Right atrium auricular region (tissue), 2 donors: ENCODE measurements at places on chromosomes 7 and 10.

DNA sequence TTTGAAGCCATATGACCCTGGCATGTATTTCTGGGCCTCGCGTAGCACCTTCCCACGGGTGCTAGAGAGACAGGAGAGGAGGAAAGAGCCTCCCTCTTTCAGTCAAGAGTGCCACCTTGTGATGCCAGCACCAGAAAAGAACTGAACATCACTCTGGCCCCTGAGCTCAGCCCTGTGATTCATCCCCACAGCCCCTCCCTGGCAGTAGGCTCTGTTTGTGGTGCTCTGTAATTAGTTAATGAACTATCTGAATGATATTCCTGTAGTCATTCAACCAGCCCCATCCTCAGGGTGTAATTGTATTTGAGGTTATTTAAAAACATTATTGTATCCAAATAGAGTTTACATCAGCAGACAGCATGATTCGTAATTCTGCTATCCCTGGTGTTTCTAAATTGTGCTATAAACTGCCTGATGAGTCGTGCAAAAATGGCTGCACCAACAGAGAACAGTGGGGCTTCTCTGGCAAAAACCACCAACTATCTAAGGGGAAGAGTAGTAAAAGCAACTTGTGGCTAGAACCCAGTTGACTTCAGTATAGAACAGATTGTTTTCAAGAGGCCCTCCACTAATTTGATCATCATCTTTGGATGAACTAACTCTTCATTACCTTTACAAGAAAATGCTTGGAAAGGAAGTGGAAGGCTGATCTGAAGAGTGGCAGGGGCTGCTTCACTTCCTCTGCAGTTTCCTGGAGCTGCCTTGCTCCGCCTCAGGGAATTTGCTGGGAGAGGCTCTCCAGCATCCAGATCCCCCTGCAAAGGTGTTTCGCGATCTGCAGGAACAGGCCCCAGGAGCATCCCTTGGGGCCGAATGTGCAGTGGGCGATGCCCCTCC lies 23.7 kb upstream of the TIAL1 start:
- DNase-seq = no peak

- DNase-seq = peak; percentile 23
Observed at GRCh38 chr10:130621231-130621775, 485.1 kb downstream of the GLRX3 start.

- DNase-seq = no peak
Observed at GRCh38 chr7:73526896-73527821, 5.1 kb upstream of the BAZ1B start.

- DNase-seq = no peak
Observed at GRCh38 chr7:30412782-30413504, 65.6 kb downstream of the NOD1 start.

GRCh38 chr7:28008911-28009310 lies 171.7 kb downstream of the JAZF1 start:
- no peak for DNase-seq

DNA sequence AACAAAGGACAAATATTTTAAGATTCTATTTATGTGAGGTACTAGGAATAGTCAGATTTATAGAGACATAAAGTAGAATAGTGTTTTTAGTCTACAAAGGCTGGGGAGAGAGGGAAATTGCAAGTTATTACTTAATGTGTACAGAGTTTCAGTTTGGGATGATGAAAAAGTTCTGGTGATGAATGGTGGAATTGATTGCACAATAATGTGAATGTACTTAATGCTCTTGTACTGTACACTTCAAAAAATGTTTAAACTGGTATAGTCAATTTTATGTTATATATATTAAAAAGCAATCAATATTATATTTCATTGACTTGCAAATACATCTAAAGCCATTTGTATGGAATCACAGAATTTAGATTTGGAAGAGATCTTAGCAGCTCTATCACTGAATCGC lies 213.4 kb downstream of the PPP1R3A start:
- DNase-seq = no peak

- no peak for DNase-seq
Observed at GRCh38 chr7:141348728-141349127, 202.5 kb upstream of the AGK start.

- no peak for DNase-seq
Observed at GRCh38 chr10:27826369-27826768, 80.8 kb upstream of the MKX start.

GRCh38 chr10:86918022-86918471 lies 39.4 kb downstream of the MMRN2 start:
- no peak for DNase-seq

- no peak for DNase-seq
Observed at GRCh38 chr7:69800495-69800894, 202.2 kb downstream of the AUTS2 start.

DNA sequence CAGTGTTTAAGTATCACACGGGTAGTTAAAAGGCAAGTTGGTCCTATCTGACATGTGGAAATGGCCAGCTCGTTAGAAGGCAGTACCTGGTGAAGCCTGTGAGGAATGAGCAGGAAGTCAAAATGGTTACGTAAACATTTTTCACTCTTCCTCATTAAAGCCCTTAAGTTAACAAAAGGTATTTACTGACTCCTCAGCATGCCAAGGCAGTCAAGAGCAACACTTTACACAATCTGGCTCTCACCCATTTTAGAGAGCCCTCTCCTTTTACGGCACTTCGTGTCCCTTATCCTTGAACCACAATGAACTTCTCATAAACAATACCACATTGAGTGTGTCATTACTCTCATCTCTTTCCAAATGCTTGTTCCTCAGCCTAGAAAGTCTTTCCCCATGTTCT lies 11.0 kb upstream of the RSBN1L start:
- DNase-seq = no peak

GRCh38 chr10:131657318-131657984 lies 243.4 kb upstream of the PPP2R2D start:
- DNase-seq = no peak

DNA sequence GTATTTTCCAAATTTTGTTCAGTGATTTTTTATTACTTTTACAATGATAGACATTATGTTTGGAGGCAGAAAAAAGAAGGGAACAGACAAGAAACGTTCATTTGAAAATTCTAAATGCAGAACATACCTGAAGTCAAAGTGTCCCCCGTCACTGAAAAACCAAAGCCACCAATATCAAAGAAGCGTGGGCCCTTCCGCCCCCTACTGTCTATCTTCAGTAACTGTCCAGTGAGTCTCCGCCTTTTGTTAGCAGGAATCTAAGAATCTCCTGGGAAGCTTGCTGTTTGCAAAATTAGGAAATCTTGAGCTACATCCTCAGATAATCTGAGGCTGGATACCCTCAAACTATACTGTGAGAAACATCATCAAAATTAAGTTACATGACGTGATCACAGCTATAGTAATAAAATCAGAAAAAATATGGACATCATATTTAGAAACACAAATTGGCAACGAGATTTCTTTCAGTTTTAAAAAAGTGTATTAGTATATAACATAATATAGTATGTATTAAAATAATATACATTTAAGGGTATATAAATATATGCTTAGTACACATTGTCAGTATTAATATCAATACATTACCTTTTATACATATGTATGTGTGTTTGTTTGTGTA lies 169.3 kb upstream of the AKR1E2 start:
- DNase-seq = peak; percentile 79

DNA sequence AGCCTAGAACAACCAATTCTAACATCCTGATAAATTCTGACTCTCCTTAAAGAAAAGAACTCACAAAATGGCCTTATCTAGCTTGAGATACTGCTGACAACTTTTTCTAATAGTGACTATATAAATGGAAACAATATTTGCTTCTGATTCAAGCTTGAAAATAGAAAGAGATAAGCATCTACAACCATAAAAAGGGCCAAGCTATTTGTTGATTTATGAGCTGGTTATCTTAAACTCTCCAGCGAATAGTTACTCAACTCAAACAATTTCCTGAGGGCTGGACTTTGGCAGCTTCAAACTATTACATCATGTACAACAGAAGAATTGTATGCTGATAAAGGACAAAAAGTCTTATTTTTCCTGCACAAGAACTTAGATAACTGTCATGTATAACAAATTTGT lies 4.6 kb downstream of the USP54 start:
- DNase-seq = no peak

- no peak for DNase-seq
Observed at GRCh38 chr10:71623098-71623985, 96.2 kb downstream of the C10orf105 start.

GRCh38 chr7:8260871-8261694 lies 884 bp downstream of the ICA1 start:
- DNase-seq = peak; percentile 65

DNA sequence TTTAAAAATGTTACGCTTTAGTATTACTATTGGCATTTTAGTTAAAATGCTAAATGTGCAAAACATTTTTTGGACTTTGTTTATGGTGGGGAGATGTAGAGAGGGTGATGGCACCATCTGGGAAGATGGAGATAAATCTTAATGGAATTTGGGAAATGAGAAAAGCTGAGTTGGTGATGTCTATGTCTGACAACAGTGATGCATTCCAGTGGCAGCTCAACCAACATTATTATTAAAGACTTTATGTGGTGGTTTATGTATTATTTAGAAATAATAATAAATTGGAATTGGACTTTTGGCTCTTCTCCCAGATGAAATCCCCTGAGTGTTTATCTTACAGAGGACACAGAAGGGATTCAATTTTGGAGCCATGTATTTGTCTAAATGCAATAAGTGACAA lies 77.6 kb downstream of the SEC23IP start:
- DNase-seq = no peak

DNA sequence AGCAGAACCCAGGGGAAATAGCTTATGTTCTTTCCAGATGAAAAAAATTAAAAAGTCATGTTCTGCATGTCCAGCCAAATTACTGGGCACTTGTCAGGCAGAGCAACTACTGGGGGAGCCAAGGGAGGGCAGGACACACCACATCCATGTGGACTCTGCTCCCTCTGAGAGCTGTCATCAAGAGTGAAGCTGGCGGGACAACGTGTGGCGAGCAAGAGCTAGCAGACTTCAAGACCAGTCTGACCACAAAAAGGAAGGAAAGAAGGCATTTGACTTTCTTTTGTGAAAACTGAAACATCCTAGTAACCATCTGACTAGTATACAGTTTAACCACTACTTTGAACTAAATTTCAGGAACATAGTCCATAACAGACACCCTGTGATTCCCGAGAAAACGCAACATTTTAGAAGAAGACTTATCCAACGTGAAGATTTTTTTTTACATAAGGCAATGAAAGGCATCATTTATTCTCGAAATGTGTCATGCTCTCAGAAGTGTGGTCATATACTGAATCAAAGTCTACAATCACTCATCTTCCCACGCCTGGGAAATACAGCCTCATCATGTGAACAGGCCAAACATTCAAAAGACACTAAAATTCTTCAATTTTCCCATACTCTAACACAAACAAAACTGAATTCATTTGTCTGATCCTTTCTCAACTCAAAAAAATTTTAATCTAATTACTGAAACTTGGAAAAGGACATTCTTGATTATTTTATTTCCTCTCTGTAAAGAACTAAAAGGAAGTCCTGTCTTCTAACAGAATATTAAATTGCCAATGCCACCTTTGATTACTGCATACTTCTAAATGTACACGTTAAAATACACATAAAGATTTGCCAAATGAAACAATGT lies 15.5 kb downstream of the CYTH3 start:
- peak; percentile 77 for DNase-seq

DNA sequence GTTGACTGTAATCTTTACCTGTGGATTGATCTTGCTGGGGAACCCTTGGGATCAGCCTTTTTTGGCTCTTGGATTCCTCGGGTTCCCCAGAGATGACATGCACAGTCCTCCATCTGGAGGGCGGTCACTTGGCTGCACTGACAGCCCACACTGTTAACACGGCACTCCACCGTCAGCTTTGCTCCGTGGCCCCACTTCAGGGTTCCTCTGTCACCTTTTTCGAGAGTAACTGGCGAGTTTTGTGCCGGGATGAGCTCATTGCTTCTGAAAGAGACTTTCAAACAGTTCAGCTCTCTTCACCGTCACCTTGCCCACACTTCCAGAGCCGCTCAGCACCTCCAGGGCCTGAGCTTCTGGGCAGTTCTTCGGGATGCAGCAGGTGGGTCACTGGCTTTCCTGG lies 42.4 kb downstream of the PROSER2 start:
- no peak for DNase-seq

DNA sequence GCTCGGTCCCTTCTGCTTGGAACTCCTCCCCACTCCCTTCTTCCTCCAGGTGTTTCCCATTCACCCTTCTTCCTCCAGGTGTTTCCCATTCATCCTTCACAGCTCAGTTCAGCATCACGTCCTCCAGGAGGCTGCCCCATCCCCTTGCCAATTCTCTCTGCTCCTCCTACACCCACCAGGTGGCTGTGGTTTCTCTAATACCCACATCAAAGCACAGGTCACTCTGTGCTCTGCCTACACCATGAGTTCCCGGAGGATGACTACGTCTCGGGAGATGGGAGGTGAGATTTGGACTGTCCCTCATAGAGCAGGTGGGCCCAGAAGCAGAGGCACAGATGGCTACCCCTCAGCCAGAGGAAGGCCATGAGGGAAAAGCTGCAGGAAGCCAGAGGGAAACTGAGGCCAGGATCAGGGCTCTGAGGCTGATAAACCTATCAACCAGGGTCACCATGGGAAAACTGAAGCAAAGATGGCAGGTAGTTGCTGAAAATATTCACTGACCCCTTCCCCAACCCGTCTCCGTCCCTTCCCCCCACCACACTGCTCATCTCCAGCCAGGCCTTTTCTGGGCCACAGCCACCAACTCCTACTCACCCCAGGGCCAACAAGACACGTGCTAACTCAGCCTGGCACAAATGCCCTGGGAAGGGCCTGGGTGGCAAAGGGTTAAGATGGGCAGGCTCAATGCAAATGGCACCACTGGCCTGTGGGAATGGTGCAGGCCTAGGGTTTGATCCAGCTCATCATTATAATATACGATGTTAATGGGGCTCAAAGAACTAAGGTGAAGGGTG lies 56.6 kb upstream of the CPXM2 start:
- no peak for DNase-seq

- DNase-seq = no peak
Observed at GRCh38 chr10:113524539-113525490, 28.0 kb upstream of the HABP2 start.

- no peak for DNase-seq
Observed at GRCh38 chr7:66379542-66380160, 174.5 kb downstream of the TPST1 start.
